ENCODE measurements at places on chromosomes 12 and 14.

DNA sequence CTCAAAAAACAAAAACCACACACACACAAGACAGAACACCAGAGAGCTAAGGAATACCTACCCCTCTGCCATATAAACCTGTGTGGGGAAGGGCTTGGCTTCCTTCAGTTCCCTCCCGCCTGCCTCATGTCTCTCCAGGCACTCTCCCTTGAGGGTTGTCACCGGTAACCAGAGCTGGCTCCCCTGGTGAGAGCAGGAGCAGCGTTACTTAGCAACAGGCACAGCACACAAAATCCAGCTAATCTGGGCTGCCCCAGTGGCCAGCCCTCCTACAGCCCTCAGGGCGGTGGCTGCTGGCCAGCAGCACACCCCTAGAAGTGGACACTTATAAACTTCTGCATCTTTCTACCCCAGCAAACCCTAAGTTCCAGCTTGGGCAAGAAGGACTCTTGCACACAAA is 21.6 kb upstream of the NR4A1 start:
- DNase-seq = no peak

DNA sequence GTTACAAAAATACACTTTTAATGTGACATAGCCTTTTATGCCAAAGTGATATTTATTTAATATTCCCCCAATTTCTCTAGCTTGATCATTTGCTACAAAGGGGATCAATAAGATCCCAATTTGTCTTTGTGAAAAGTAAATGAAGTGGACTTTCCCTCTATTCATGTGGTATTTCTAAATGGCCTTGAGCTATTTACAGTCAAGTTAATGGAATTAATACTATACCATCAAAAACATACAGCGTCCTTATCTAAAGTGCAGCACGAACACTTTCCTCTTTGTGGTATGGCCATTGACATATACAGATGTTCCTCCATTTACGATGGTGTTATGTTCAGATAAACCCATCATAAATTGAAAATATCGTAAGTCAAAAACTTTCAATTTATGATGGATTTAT is 23.2 kb downstream of the CFL2 start:
- DNase-seq = no peak

DNA sequence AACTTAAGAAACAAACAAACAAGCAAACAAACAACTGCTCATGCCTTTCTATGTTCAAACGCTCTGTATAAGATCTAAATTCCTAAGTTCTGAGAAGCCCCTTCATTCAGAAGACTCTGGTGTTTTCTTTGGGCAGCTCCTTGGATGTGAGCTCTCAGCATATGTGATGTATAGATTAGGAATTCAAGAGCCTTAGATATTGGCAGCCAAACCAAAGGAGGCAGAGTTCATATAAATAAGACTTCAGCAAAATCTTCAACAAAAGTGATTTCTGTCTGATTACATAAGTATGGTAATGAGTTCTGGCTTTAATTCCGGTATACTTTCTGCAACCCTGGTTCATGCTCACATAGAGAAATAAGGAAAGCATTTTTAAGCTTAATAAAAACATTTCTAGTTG is 145.6 kb downstream of the DYRK2 start:
- no peak for DNase-seq

DNA sequence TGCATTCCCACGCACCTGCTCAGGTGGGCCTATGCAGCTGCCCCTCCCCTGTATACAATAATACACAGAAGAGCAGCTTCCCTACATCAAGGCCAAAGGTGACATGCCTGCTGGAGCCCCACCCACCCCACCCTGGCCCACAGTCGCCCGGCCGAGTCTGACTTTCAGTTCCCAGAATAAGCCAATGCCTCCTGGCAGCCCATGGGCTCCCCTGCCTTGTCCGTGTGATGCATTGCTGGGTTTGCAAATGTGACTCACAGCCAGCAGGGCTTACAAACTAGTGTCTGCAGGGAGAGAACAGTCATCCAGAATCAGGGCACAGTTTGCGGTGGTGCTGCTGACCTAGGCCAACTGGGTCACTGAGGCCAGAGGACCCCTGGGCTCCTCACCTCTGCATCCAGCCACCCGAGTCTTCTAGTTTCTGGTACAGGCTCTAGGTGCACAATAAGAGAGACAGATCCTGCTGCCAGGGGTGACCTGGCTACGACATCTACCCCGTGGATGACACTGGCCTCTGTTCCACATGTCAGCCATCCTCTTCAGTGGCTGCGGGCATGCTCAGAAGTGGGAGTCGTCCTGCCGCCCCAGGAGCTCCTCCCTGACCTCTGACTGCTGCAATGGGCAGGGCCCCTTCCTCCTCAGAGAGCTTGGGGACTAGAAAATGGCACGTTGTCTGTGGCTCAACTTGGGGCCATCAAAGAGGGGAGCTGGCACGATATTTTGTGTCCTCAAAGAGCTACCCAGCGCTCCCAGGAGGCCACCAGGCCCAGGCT is 84.5 kb downstream of the CHGA start:
- no peak for DNase-seq

GRCh38 chr14:75315144-75315543 is 36.5 kb downstream of the FOS start:
- DNase-seq = no peak

GRCh38 chr12:93894391-93895088 is 217.4 kb downstream of the CRADD start:
- DNase-seq = no peak

- DNase-seq = no peak
These were observed 219.7 kb upstream of the SFSWAP start for GRCh38 chr12:131491155-131491554.

DNA sequence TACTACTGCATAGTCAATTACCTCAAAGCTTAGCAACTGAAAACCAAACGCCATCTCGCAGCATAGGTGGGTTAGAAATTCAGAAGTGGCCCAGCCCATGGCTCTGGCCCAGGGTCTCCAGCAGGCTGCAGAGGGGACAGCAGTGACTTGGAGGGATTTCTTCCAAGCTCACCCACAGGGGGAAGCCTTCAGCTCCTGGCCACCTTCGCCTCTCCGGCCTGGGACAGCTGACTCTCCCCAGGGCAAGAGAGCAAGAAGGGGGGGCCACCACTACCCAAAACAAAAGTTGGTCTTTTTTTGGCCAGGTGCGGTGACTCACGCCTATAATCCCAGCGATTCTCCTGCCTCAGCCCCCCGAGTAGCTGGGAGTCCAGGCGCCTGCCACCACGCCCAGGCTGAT is 32.2 kb upstream of the ANKRD9 start:
- DNase-seq = no peak

- peak; percentile 20 for DNase-seq
These were observed 80.6 kb upstream of the TMEM233 start for GRCh38 chr12:119512772-119513497.

DNA sequence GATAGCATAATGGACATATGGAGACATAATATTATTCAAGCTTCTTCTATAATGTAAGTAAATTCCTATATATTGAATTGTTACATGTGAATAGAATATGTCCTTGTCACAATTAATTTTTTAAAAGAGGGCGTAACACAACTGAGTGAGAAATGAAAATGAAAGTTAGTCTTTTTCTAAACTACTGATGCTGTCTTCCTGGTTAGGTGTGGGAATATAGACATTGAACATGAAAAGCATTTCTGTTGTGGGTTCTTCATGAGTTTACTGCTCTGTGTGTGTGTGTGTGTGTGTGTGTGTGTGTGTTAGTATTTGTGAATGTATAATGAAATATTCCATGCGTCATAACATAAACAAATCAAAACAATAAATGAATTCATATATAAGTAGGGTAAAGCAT is 40.5 kb upstream of the RTL1 start:
- peak; percentile 0 for DNase-seq

DNA sequence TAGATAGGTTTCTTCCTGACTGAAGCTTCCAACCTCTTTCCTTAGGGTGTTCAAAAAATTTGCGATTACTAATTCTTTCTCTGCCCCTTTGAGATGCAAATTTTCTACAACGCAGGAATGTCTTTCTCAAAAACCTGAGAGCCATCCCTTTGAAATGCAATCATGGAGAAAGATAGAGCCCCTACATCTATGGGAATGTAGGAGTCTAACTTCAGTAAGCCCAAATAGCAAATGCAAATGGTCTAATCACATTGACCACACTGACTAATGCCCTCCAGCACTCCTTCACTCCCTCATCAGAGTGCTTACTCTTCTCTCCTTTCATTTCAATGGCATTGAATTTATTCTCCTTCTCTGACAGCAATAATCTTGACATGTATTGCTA is 107.1 kb downstream of the SLC6A15 start:
- DNase-seq = no peak

DNA sequence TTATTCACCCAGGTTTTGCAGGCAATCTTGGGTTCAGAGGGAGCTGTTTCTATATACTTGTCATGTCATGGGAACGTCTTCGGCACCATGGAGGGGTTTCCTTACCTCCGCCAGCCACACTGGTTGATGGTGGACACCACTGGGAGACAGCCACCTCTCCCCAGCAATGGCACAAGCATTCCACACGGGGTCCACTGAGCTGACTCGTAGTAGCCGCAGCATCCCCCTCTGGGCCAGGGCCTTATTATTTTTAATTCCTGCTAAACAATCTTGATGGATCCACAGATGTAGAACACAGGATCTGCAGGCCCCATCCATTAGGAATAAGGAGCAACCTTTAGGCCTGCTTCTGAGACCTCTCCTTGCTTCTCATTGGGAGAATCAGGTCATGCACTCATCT is 132.9 kb downstream of the DICER1 start:
- DNase-seq = no peak

DNA sequence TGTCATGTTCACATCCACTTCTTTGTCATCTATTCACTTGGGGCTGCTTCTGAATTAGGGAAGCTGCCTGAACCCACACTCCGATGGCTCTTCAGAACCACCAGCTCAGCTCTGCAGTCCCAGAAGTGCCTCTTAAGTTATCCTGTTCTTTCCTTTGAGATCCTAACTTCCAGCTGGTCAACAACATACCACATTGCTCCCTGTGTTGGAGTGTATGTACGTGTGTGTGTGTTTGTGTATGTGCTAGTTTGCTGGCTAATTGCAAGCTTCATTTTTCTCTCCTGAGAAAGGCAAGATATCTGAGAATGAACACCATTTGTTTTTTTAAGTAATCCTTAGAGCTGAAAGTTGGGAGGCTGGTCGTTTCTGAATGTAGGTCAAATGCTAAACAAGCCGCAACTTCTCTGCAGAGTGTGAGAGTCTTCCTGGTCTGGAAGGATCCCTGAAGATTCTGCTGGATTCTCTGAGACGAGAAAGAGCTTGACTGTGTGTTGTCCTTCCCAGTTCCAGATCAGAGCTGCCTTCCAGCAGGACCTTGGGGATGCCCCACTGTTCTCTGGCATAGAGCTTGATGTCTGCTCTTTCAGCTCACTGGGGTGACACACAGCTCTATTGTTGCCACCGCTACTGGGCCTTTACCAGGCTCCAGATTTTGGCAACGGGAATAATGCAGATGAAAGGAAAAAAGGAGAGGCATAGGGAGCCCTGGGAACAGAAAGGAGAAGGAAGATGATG is 839 bp downstream of the GSG1 start:
- DNase-seq = no peak

- DNase-seq = peak; percentile 34
These were observed 6.0 kb downstream of the GALNT9 start for GRCh38 chr12:132323171-132324010.

DNA sequence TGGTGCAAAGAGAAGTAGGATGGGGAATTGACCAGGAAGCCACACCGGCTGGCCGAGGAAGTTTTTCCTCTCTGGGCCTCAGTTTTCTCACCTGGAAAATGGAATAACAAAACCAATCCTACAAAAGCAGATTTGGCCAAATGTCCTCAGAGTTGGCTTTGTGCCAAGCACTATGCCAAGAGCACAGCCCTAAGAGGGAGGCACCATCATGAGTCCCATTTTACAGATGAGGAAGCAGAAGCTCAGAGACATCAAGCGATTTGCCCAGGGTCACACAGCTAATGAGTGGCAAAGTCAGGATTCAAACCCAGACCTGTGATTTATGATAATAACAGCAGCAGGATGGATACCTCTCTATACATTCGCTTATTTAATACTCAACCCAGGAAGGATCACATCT is 27.3 kb downstream of the RASAL1 start:
- no peak for DNase-seq

DNA sequence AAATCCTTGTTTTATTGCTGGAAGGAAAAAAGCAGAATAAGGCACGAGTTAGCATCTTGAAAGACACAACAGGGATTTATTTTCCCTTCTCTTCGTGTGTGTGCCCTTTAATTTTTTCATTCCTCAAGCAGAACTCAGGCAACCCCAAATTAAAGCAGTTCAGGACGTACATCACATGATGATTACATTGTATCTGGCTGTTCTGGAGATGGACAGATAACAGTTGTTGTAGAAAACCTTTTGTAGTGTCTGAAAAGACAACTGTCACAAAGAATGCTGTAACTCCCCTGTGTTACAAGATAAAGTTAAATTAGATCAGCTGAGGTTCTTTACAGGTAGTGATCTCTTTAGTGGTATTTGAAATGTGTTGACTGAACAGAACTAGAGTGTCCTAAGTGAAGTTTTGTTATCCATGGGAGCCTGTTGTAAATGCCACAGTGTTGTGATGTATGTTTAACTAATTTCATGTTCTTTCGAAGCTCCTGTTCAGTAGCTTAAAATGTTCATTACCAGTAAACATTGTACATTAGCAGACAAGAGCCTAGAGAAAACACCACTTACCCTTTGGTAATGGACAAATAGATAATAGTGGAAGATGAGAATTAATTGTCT is 58.5 kb downstream of the TMTC2 start:
- no peak for DNase-seq

DNA sequence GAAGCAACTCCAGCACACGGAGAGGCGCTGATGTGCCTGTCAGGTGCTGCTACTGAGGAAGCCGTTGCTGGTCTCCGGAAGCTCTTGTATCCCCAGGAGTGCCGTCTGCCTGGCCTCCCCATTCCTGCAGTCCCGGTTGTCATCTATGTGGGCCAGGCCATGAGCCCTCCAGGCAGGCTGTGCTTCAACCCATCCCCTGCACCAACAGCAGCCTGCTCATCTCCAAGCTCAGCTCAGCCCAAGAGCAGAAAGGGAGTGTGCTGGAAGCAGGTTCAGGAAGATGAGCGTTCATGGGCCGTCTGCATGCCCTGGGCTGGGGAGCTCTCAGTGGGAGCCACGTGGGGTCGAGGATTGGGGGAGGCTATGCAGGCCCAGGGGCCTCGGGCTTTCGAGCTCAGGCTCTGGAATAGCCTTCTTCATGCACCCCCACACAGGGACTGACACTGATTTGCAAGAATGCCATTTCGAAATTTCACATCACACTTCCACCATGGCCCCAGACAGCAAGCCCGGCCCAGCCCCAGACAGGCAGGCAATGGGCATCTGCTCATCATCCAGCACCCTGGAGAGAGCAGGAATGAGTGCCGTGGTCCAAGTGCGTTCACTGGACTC is 164.5 kb downstream of the KIF26A start:
- DNase-seq = no peak

DNA sequence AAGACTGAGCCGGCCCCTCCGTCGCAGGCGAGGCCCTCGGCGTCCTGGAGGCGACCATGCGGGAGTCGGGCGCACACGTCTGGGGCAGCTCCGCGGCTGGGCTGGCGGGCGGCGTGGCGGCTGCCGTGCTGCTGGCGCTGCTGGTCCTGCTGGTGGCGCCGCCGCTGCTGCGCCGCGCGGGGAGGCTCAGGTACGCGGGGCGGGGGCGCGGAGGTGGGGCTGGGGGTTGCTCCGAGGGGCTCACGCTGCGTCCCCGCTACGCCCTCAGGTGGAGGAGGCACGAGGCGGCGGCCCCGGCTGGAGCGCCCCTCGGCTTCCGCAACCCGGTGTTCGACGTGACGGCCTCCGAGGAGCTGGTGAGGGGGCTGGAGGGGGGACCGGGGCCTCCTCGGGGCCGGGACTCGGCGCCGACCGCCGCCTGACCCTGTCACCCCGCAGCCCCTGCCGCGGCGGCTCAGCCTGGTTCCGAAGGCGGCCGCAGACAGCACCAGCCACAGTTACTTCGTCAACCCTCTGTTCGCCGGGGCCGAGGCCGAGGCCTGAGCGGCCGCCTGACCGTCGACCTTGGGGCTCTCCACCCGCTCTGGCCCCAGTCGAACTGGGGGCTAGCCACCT is 7.8 kb downstream of the AMN start:
- DNase-seq = peak; percentile 23
